ENCODE measurements at places on chromosomes 7 and 10.

GRCh38 chr7:153393666-153394065 lies 634.1 kb downstream of the ACTR3B start:
- DNase-seq = no peak

- no peak for DNase-seq
Measured at GRCh38 chr7:116436305-116436826, 63.2 kb upstream of the CAV2 start.

DNA sequence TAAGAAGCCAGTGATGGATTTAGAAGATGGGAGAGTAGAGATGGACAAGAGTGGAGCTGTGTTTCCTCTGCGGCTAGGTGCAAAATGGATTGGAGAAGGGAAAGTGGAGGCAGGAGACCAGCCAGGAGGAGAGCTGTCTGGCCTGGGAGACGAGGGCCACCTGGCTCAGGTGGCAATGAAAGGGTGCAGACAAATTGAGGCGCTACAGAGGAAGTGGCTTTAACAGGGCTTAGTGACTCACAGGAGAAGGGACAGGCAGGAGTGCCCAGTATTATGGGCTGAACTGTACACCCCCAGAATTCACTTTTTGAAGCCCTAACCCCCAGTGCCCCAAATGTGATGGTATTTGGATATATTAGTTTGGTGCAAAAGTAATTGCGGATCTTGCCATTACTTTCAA lies 65.6 kb upstream of the DUSP5 start:
- no peak for DNase-seq

DNA sequence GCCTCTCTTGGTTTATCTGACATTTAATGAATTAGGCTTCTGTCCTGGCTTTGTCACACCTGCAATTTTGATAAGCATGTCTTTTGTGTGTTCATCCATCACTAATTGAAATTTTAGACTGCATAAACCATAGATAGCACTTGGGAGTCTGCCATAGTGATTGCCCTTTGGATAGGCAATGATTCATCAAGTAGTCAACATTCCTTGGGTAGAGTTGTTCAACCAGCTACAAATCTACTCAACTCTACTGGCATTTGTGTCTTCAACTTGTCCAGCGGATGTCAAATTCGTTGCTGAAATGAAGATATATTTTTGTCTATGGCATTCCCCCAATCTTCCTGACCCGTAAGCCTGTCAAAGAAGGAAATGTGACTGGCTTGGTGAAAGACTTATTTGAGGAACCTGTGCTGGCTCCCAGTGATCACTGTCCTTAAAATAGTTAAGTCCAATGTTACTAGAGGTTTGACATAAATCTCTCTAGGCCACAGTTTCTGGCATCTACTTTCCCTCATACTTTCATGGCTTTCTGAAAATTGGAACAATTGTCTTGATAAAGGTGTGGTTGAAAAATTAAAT lies 33.7 kb upstream of the CREB5 start:
- no peak for DNase-seq

GRCh38 chr7:26636808-26637207 lies 227.6 kb downstream of the SKAP2 start:
- DNase-seq = no peak

GRCh38 chr7:81433206-81433605 lies 336.6 kb downstream of the HGF start:
- no peak for DNase-seq

DNA sequence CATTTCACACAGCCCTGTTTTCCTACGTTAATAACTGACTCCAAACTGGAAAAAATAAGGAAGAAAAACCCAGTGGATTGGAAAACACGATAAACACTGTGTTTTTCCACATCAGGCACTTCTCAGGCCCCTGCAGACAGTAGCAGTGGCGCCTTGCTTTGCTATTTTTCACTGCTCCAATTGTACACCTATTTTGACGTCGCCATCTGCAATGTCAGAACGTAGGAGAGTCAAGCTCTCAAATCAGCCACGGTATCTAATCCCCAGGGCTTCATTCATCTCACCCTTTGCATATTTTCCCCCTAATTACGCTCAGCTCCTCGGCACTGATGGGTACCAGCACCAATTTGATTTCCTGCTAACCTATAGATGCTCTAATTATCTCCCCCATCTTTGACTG lies 338.1 kb upstream of the GALNT17 start:
- DNase-seq = no peak

Data from activated T-helper 1 cell treated with Interleukin-2 at 50 U/mL for 16 hours (primary cell).